ENCODE measurements at places on chromosomes 11 and 22.

DNA sequence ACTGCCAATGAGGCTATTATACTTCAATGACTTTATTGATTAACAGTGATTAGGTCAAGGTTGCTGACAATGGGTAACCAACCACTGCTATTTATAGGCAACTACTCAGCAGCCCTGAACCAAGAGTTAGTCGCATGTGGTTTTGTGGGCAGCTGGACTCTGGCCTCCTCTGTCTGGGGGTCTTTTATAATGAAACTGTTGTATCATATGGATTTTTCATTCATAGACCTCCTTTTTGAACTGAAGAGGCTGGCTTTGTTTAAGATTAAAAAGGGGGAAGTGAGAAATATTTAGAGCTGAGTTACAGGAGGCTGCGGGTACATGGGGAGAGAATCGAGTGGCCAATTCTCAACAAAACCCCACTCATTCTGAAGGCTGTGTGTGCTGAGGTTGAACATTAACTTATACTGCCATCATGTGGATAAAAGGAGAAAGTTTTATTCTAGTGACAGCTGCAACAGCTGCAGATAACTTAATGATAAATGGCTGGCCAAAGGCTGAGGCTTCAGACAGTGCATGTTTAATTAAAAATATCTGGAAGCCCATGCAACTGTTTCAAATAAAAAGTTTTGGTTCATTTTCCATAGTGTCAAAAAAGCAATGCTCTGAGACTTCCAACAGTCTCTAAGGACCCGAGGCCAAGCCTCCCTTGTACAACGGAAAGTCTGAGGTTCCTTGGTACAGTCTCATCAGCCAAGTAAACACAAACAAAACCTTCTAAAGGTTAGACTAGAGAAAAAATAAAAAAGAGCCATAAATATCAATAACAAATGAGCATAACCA lies 682.6 kb downstream of the KCNA4 start:
- DNase-seq, result peak; percentile 18

GRCh38 chr11:18599739-18600230 lies at the start of gene MISFA:
MISFA (plus strand) TSS chr11:18599789; CDS start chr11:18599929, 140 bp downstream.
- no peak for DNase-seq

DNA sequence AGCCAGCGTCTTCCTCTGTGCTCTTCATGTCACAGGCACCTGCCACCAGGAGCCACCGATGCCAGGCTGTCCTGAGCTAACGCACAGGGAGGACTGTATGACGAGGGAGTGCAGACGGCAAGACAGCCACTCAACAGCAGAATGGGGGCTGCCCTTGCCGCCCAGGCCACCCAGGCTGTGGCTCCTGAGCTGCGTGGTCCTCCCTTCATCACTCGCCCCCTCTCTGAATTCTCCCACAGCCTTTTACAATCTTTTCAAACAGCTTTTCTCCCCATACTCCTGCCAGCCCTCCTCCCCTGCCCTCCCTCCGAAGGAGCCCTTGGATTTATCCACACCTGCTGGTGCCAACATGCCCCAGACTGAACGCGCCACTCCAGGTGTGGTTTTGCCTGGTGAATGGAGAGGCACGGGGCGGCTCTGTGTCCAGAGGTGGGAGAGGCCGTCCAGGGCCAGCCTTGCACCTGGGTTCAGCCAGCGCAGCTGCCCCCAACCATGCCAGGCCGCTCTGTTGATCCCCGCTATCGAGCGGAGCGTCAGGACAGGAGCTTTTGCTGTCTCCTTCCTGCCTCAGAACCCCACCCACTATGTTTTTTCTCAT lies 22.0 kb downstream of the OVOL1 start:
- DNase-seq, result no peak

- DNase-seq, result no peak
Measured at GRCh38 chr22:41471568-41471967, 2.7 kb downstream of the ACO2 start.

DNA sequence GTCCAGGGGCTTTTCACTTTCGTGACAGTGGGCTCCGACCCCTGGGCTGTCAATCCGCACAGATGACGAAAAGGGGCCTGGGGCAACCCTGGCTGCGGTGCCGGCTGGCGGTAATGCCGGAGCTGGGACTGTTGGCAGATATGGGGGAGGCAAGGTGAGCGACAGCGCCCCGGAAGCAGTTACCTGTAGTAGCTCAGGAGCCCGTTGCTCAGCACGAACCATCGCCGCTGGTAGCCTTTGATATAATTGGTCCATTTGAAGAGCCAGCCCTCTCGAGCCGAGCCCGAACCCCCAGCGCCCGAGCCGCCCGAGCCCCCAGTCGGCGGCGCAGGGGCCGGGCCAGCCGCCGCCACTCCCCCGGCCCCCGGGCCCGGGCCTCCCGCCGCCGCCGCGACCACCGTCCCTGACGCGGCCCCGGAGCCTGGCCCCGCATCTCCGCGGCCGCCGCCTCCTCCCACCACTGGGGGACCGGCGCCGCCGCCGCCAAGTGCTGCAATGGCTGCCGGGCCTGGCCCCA lies 396 bp downstream of the OSBP start:
- no peak for DNase-seq

DNA sequence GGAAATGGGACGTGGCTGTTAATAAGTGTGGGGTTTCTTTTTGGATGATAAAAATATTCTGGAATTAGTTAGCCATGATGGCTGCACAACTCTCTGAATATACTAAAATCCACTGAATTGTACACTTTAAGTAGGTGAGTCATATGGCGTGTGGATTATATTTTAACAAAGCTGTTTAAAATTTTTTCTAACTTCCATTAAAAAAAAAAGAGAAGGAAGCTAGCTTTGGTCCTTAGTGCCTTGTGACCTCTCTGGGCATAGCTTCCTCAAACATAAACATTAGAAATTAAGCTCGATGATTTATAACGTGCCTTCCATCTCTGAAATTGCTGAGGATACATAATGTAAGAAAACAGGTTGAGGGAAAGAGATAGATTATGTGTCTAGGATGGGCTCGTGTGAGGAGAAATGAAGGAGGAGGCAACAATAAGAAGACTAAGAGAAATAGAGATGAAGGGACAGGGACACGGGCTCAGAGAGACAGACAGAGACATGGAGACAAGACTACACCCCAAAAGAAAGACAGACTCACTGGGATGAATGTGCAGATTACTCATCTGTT lies 20.0 kb downstream of the IRAG1 start:
- DNase-seq, result peak; percentile 14

GRCh38 chr11:13127161-13127560 lies 118.0 kb downstream of the RASSF10 start:
- DNase-seq, result no peak

DNA sequence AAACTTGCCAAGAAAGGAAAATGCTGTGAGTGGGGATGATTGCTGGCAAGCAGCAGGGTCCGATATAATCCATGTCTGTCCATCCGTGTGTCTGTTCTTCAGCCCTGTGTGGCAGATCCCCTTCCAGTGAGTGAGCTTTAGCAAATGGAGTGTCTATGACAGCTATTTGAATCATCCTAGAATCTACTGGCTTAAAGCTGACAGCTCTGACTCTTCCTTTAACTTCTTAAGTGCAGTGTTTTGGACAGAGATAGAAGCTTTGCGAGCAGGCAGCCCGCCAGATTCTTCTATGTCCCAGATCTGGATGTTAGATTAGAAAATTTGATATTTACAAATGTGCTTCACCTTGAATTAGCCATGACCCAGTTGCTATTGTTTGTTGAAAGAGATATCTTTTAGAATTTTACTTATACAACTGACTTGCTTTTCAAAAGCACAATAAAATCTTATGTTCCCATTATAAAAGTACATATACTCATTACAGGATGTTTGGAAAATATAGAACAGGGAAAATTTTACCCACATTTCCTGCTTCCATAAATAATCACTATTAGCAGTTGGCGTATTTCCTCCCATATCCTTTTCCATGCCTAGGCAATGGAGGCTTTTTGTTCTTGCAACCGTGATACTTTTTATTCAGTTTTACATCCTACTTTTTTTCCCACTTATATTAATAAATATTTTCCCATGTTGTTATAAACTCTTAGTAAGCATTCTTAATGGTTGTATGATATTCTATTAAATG lies 124.5 kb downstream of the COMMD9 start:
- DNase-seq, result no peak

- DNase-seq, result no peak
Measured at GRCh38 chr11:118921929-118922744, 3.6 kb downstream of the BCL9L start.

DNA sequence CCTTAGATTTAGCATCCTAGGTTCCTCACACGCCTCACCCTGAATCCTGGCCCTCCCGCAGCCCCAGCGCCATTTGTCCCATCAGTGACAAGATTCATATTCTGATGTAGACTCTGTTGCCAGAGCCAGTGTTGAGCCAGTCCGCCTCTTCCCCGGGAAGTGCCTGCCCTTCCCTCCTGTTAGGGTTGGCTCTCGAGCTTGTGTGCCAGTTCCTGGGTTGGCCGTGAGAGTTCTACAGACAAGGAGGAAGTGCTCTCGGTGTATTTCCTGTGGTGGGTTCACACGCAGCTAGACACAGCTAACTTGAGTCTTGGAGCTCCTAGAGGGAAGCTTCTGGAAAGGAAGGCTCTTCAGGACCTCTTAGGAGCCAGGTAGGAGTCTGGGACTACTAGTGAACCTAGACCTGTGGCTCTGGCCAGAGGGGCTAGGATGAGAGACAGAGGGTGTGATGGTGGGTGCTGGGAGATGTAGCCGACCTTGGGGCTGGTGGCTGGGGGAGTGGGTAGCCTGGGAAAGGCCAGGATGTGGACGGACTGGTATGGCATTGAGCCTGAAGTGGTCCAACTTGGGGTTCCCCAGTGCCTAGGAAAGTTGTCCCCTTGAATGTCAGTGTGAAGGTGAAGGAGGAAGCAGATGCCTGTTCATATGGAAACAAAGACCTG lies at the start of gene IL18BP:
Gene IL18BP (plus strand): TSS at position 261 of the 662 bp plus-strand sequence. CDS start 1,076 bp downstream, outside the sequence.
- DNase-seq, result peak; percentile 55

GRCh38 chr22:38504731-38505540 lies 1.2 kb downstream of the DDX17 start:
- DNase-seq, result peak; percentile 27

GRCh38 chr11:33383920-33384209 lies 126.7 kb downstream of the HIPK3 start:
- no peak for DNase-seq

DNA sequence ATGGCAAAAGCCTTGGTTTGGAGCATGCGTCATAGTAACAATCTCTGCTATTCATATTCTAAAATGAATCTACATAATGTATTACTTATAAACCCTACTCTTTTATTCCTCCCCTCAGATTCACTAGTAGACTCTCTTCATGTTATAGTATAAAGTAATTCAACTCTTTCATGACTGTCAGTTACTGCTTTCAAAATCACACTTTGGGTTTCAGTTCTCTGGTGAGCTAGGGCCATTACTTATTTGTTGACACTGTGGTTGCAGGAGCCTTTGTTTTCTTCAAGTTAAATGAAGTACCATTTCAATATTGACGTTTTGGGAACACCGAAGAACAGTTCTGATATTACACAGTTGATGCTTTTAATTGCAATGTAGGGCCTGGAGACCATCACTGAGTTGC lies 378.4 kb downstream of the DDX10 start:
- DNase-seq, result no peak

- DNase-seq, result no peak
Measured at GRCh38 chr11:71131861-71132260, 120.5 kb downstream of the SHANK2 start.

DNA sequence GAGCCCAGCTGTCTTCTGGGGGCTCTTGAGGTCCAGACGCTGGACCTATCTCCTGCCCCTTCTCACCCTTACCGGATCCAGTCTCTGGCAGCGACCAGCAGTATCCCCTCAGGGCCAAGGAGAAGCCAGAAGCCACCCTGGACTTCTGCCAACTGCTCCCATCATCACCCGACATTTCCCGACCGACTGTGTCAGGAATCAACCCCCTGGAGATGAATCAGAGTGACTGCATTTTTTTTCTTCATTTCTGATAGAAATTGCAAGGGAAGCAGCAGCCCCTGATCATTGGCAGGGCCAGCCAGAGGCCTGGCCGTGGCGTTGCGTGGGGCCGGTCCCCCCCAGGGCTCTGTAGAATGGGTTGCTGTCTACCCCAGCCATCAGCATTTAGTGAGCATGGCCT lies 5.2 kb upstream of the LIF start:
- no peak for DNase-seq

- peak; percentile 18 for DNase-seq
Measured at GRCh38 chr11:396511-396947, 2.5 kb downstream of the PKP3 start.

- DNase-seq, result peak; percentile 22
Measured at GRCh38 chr11:61384271-61385242, 7.8 kb upstream of the TMEM216 start.

- DNase-seq, result no peak
Measured at GRCh38 chr11:33842236-33842915, 49.5 kb downstream of the LMO2 start.

DNA sequence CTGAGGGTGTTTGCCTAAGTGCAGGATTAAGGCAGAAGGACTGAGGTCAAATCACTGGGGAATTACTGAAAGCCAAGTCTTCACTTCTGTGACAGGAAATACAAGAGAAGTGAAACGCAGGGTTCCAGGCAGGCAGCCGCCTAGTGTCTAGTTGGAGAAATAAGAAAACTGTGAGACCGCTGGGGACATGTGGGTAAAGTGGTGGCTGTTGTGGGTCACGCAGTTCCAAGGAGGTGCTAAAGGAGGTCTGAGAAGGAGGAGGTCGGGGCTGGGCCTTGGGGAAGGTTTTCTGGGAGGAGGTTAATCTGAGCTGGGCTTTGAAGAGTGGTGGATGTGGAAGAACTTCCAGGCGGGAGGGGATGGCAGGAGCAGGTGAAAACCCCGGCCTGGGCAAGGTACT lies 11.2 kb downstream of the MCM5 start:
- no peak for DNase-seq

DNA sequence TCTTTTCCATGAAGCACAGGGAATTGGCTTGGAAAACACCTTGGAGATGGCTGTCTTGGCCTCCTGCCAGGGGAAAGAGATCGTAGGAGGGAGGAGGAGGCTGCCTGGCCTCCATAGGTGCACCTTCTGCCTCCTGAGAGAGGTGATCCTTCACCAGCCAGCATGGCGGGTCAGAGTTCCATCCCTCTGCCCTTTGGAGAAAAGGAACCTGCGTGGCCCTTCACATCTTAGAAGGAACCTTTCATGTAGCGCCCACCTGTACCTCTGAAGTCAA lies 58.2 kb upstream of the DRD2 start:
- no peak for DNase-seq

GRCh38 chr11:108117746-108118371 lies 3.5 kb upstream of the ACAT1 start:
- DNase-seq, result peak; percentile 78

DNA sequence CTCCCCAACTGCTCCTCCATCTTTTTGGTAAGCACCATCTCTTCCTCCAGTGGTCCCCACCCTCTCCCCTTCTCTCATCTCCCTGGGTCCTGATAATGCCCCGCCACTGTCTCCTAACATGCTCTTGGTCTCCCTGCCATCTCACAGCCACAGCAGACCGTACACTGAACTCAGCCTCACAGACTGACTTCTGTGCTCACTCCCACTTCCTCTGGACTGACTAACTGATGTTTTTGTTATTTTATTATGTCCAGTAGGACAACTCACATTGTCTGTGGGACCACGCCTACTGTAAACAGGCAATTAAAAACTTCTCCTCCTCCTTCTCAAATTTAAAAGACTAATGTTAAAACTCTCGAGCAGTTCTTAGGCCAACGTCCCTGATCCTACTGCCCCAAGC lies 2.6 kb upstream of the GNAZ start:
- no peak for DNase-seq

All from AML-193 (cell line).